ENCODE measurements at places on chromosomes 3 and 15.

GRCh38 chr3:3117651-3118050 is 7.5 kb upstream of the IL5RA start:
- no peak overlapping the region for H3K27ac ChIP-seq
- H3K4me1 ChIP-seq: no peaks in the 10 kb centered on the region
- H3K4me3 ChIP-seq: no peak overlapping the region

DNA sequence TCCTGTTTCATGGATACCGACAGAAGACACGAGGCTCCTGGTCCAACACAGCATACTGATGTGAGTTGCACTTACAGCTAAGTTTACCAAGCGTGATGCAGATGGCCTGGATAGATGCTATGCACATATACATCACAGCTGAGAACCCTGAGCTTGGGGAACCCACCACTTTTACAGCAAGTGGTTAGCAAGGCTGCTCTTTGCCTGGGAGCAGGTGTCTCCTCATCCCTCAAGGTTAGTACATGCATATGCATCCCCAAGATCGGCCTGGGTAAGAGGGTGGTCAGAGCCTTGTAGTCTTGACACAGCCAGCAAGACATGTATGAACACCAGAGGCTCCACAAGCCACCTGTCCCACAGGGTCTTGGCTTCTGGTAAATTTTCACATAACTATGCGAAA is 28.3 kb downstream of the LRRC2 start:
- H3K36me3 ChIP-seq: 0 out of 2 replicates have a peak, but pooled peaks cover 5% of the 10 kb centered on the region
- H3K4me3 ChIP-seq: no peak overlapping the region
- no peak overlapping the region for H3K27ac ChIP-seq
- peaks cover 9% of the 10 kb centered on the region for H3K4me1 ChIP-seq
- no peaks in the 10 kb centered on the region for H3K27me3 ChIP-seq

GRCh38 chr3:167067787-167068161 is 312.3 kb downstream of the ZBBX start:
- H3K27ac ChIP-seq: no peak overlapping the region
- no peak overlapping the region for H3K4me3 ChIP-seq
- no peaks in the 10 kb centered on the region for H3K4me1 ChIP-seq
- DNase-seq: no peak
- H3K27me3 ChIP-seq: no peaks in the 10 kb centered on the region

GRCh38 chr3:122986693-122987179 is 40.8 kb downstream of the SEMA5B start:
- H3K27ac ChIP-seq: peak overlapping the region; percentile 90
- no peaks in the 10 kb centered on the region for H3K27me3 ChIP-seq
- peak overlapping the region; percentile 28 for H3K4me3 ChIP-seq

DNA sequence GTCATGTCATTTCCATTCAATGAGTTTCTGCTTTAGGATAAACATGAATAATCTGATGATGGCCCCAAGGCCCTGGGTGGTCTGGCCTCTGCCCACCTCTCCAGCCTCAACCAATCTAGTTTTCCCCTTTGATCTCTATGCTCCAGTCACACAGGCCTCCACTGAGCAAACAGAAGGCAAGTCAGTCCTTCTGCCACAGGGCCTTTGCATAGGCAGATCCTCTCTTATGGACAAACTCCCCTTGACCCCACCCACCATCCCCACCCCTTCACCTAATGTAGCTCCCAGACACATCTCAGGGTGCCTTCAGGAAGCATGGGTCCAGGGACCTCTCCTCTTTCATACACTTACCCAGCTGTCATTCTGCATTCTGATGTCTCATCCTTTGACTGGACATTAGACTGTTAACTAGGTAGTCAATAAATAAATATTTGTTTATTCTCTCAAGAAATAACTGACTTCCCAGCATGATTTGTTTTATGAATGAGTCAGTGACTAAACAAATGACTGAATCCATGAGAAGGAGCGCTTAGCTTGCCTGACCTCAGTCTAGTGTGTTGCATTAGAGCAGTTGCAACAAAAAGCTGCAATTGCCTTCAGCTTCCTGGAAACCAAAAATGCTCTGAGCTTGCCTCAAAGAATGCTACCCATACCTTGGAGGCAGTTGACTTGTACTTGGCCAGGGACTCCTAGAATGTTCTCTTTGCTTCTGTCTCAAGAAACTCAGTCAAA is 386.6 kb upstream of the WNT5A start:
- H3K27ac ChIP-seq: no peak overlapping the region
- H3K4me3 ChIP-seq: no peak overlapping the region
- no peaks in the 10 kb centered on the region for H3K36me3 ChIP-seq
- no peaks in the 10 kb centered on the region for H3K27me3 ChIP-seq
- no peaks in the 10 kb centered on the region for H3K4me1 ChIP-seq

DNA sequence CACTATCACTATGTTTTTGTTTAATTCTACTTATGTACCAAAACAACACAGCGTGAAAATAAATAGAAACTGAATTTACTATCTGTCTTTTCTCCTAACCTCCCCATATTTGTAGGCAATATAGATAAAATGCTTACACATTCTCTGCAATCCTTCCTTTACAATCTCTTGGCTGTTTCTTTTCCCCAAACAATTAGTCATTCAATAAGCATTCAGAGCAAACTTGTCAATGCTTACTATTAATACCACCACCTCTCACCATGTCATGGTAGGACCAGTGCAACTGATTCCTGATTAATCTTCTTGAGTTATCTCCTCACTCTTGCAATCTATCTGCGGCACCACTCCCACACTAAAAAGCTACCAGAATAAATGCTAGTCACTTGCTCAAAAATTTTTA is 74.0 kb upstream of the TTBK2 start:
- DNase-seq: no peak
- no peak overlapping the region for H3K27ac ChIP-seq
- no peaks in the 10 kb centered on the region for H3K27me3 ChIP-seq
- H3K36me3 ChIP-seq: no peaks in the 10 kb centered on the region
- H3K4me3 ChIP-seq: no peak overlapping the region
- no peaks in the 10 kb centered on the region for H3K4me1 ChIP-seq

GRCh38 chr3:104032283-104032682 is 1334.4 kb upstream of the ALCAM start:
- peak; percentile 55 for DNase-seq
- no peaks in the 10 kb centered on the region for H3K36me3 ChIP-seq
- H3K27ac ChIP-seq: peak overlapping the region; percentile 36

GRCh38 chr15:42018306-42019224 is 2.3 kb downstream of the PLA2G4E start:
- H3K4me1 ChIP-seq: no peaks in the 10 kb centered on the region
- no peak overlapping the region for H3K27ac ChIP-seq
- no peaks in the 10 kb centered on the region for H3K27me3 ChIP-seq
- H3K4me3 ChIP-seq: no peak overlapping the region
- H3K36me3 ChIP-seq: no peaks in the 10 kb centered on the region
- DNase-seq: no peak

- no peak overlapping the region for H3K27ac ChIP-seq
- H3K27me3 ChIP-seq: no peaks in the 10 kb centered on the region
- H3K4me1 ChIP-seq: peaks cover 14% of the 10 kb centered on the region
- no peak overlapping the region for H3K4me3 ChIP-seq
- no peak for DNase-seq
Measured at GRCh38 chr3:162525771-162526170, 1029.2 kb downstream of the OTOL1 start.

DNA sequence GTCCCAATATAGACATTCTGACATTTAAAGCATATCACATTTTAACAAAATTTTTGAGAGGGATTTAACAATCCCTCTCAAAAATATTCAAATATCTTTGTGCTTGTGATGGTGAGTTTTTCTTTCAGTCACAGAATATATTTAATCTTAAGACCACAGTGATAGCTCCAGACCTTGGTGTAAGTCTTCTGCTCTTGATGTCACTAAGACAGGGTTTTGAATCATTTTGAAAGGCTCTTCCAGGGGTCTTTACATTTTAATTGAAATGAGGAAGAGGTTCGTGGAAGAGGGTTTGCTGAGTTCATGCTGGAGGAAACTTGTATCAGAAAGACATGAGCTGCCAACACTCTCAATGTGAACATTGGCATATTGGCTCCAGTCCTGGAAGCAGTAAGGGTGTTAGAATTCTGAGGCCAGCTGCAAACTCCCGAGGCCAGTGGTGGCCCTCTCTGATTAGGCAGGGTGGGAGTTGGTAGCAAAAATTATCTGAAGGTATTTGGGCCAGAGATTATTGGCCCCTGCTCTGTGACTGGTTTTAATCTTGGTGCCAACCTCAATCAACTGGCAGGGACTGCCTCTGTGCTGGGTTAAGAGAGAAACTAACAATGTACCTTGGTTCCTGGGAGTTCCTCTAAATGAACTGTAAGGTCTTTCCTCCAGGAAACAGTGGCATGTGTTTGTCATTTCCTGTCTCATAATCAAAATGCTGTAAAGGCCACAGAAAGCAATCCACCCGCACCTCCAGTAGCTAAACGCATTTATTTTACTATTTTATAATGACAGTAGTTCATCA is 5.3 kb downstream of the POU1F1 start:
- no peak overlapping the region for H3K27ac ChIP-seq
- no peaks in the 10 kb centered on the region for H3K4me1 ChIP-seq
- no peak for DNase-seq

DNA sequence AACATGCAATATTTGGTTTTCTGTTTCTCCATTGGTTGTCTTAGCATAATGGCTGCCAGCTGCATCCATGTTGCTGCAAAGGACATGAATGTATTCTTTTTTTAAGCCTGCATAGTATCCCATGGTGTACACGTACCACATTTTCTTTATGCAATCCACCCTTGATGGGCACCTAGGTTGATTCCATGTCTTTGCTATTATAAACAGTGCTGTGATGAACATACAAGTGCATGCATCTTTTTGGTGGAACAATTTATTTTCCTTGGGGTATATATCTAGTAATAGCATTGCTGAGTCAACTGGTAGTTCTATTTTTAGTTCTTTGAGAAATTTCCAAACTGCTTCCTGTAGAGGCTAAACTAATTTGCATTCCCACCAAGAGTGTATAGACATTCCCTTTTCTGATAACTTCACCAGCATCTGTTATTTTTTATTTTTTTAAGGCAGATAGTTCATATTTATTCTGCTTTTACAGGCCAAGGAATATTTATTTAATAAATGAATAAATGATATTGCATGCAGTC is 62.4 kb upstream of the NPHP3 start:
- no peaks in the 10 kb centered on the region for H3K27me3 ChIP-seq
- no peak for DNase-seq
- H3K4me3 ChIP-seq: no peak overlapping the region
- H3K4me1 ChIP-seq: peaks cover 14% of the 10 kb centered on the region
- H3K36me3 ChIP-seq: no peaks in the 10 kb centered on the region
- no peak overlapping the region for H3K27ac ChIP-seq

- no peak overlapping the region for H3K27ac ChIP-seq
- DNase-seq: no peak
Measured at GRCh38 chr15:28114721-28115622, 15.9 kb upstream of the OCA2 start.

- no peak overlapping the region for H3K27ac ChIP-seq
- H3K4me3 ChIP-seq: no peak overlapping the region
- H3K36me3 ChIP-seq: 0 out of 2 replicates have a peak, but pooled peaks cover 3% of the 10 kb centered on the region
- H3K27me3 ChIP-seq: no peaks in the 10 kb centered on the region
Measured at GRCh38 chr3:162601101-162601670, 1104.6 kb downstream of the OTOL1 start.

- H3K4me1 ChIP-seq: peaks cover 12% of the 10 kb centered on the region
- H3K27me3 ChIP-seq: no peaks in the 10 kb centered on the region
- H3K27ac ChIP-seq: no peak overlapping the region
Measured at GRCh38 chr3:168260859-168261258, 165.1 kb upstream of the GOLIM4 start.

All from GM23338 (cell line).